Activated CD4-positive, CD25-positive, alpha-beta regulatory T cell treated with anti-CD3 and anti-CD28 coated beads, Interleukin-2, amount 50 U/mL, for 24 hours (primary cell): ENCODE measurements at places on chromosomes 12 and 14.

DNA sequence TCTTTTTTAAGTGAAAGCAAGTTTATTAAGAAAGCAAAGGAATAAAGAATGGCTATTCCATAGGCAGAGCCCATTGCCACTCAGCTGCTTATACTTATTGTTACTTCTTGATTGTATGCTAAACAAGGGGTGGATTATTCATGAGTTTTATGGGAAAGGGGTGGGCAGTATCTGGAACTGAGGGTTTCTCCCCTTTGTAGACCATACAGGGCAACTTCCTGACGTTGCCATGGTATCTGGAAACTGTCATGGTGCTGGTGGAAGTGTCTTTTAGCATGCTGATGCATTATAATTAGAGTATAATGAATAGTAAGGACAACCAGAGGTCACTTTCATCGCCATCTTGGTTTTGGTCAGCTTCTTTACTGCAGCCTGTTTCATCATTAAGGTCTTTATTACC is 66.3 kb upstream of the AMN start:
- ATAC-seq: no peak

GRCh38 chr14:67463900-67464299 is 24.6 kb downstream of the TMEM229B start:
- ATAC-seq: no peak

DNA sequence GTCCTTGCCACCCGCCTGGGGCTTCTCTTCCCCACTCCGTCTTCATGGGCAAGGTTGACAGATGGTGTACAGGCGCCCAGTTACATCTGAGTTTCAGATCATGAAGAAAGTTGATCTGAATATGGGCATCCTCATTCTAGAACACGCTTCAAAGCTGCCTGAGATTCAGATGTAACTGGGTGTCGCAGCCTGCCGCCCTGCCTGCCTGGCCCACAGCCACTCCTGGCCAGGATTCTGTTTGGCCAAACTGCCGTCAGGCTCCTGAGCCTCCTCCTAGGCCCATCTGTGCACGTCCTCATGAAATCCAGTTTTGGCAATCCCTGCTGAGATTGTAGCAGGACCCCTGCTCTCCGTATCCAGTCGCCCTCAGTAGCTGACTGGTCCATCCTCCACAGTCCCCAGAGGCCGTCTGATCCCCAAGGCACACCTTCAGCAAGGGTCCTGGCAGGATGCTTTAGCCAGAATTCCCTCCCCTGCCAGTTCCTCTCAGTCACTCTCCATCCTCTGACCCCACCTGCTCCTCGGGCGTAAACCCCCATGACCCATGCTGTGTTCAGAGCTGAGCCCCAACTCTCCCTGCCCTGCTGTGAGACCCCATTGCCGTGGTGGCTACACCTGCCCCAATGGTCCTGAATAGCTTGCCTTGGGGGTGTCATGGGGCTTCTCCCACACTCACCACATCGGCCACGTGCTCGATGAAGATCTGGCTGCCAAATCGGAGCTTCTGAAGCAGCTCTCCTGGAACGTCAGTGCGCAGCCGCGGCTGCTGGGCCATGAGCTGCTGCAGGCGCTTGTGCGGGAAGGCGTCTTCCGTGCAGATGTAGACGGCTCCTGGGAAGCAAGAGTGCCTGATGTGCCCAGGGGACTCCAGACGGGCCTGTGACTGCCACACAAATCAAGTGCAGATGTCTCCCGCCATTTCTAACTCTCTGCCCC is 12.5 kb downstream of the XRCC3 start:
- ATAC-seq: no peak

- ATAC-seq: no peak
Observed at GRCh38 chr12:50203691-50204090, 36.5 kb upstream of the CERS5 start.

GRCh38 chr14:54478636-54479215 is 10.1 kb downstream of the GMFB start:
- no peak for ATAC-seq

GRCh38 chr12:67426067-67426466 is 156.9 kb downstream of the CAND1 start:
- no peak for ATAC-seq

DNA sequence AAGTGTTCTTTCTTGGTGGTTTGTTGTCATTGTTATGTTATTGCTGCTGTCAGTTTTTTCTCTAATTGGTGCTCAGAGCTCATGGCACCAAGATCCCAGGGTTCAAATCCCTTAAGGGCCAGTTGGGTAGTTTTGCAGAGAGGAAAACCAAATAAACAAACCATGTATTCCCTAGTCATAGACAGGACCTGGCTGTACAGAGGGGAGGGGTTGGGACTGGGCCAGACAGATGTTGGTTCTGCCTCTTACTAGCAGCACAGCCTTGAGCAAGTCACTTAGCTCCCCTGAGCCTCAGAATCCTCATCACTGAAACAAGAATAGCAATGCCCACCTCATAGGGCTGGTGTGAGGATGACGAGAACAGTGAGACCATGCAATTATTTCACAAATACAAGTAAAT is 53.4 kb downstream of the LTBP2 start:
- no peak for ATAC-seq

DNA sequence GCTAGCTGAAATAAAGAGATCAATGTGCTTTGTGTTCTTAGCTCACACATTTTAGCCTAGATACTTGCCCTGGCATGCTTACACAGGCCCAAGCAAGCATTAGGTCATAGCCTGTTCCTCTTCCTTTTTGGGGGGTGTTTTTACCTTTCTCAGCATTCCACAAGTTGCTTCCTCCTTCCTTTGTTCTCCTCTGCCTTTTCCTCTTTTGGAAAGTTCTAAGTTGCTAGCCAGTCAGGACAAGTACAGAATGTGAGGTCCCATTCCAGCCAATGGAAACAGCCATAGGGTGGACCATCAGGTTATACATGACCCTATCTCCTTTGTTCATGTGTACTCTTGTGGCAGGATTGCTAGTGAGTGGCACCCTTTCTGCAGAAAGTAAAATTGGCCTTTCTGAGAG is 154.9 kb downstream of the RASSF9 start:
- no peak for ATAC-seq

GRCh38 chr12:92943482-92944250 is 14.6 kb upstream of the EEA1 start:
- ATAC-seq: no peak

- ATAC-seq: no peak
Observed at GRCh38 chr12:4383304-4383865, 3.9 kb upstream of the FGF23 start.

DNA sequence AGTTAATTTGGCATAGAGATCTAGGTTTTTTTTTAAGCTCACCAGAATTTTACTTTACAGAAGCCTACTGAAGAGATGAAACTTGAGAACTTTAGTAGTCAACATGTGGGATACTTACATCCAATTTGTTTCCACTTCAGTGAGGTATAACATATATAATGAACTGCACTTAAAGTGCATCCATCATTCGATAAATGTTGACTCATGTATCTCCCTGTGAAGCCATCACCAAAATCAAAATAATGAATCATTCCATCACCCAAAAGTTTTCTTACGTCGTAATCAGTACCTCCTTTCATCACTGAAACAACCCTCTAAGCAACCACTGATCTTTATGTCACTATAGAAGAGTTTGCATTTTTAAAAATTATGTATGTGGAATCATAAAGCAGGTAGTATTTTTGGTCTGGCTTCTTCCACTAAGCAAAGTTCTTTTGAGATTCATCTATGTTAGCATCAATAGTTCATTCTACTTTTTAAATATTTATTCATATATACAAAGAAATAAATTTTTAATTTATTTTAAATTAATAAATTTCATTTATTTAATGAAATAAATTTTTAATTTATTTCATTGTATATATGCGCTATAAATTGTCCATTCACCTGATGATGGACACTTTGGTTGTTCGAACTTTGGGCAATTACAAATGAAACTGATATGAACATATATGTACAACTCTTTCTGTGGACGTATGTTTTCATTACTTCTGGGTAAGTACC is 2.0 kb upstream of the CPNE8 start:
- ATAC-seq: peak; percentile 9

- ATAC-seq: peak; percentile 87
Observed at GRCh38 chr14:54617467-54617866, 50.5 kb downstream of the SAMD4A start.

- peak; percentile 72 for ATAC-seq
Observed at GRCh38 chr12:91851741-91852477, 293.7 kb downstream of the BTG1 start.

GRCh38 chr12:45415393-45415817 is 199.5 kb downstream of the ANO6 start:
- ATAC-seq: peak; percentile 97

DNA sequence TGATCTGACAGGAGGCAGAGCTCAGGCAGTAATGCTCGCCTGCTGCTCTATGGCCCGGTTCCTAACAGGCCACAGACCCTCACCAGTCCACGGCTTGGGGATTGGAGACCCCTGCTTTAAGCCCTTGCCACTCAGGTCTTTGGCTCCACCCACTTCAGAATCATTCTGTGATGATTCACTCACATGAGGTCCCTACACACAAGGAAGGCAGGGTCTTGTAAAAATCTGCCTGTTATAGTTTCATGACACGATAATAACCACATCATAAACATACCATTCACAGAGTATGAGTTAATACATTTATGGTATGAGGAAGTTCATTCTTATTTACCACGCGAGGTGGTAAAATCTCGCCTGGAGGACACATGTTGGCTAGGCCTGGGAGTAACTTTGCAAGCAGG is 29.0 kb upstream of the MAX start:
- peak; percentile 43 for ATAC-seq

DNA sequence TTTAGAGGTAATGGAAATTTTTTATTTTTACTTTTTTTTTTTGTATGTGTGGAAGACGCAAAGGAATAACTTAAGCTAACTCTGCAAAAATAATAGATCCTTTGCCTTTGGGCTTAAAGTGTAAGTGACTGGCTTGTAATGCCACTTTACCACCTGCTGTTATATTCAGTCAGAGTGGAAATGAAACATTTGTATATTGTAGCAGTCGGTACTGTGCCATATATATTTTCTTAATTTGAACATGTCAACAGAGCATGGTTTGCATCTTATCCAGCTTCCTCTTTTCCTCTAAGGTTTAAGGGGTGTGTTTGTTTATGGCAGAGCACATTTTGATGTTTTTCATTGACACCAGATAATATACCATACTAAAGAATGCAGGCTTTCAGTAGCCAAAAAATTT is 176.6 kb downstream of the TRHDE start:
- ATAC-seq: no peak

GRCh38 chr12:31631809-31632208 is 27.7 kb upstream of the ETFBKMT start:
- ATAC-seq: no peak

DNA sequence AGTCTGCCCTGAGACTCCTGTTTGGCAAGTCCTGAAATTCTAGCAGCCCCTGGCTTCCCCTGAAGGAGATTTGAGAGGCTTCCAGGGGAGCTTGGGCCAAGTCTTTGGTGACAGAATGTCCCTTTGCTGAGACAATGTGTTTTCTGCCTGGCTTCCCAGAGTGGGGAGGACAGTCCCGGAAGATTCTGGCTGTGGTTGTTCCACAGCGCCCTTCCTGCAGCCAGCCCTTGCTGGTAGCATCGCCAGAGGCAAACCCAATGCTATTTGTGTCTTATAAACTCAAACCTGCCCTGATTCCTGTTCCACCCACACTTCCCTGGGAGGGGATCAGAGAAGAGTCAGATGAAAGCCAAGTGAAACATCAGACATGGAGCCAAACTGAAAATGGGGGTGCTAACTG is 56.4 kb upstream of the OAS1 start:
- no peak for ATAC-seq

DNA sequence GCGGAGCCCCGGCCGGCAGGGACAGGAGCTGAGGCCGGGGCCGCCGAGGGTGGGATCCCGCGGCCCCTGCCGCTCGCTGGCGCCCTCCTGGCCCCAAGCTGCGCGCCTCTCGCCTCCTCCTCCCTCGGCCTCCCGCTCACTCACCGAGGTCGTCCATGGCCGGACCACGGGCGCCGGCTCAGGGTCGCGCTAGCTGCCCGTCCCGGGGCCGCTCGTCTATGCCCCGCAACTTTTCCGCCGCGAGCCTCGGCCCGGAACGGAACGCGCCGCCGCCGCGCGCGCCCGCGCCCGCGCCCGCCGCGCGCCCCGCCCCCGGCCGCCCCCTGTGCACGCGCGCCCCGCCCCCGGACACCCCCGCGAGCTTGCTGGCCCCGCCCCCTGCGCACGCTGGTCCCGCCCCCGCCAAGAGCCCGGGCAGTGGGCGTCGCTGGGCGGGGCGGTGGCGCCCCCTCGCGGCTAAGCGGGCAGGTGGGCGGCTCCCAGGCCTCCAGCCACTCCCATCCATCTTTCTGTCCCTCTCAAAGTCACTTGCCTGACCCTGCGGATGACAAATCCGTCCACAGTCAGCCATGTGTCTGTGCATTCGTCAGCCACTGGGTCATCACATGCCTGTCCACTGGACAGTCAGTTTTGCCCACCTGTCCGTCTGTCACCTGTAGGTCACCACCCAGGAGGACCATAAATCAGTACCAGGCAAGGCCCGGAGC is at the start of gene PXN:
Gene PXN (minus strand): TSS at position 258 of the 707 bp plus-strand sequence. CDS start 101 bp downstream, at position 157.
- peak; percentile 85 for ATAC-seq

- ATAC-seq: no peak
Observed at GRCh38 chr12:90322006-90322405, 613.4 kb upstream of the ATP2B1 start.

DNA sequence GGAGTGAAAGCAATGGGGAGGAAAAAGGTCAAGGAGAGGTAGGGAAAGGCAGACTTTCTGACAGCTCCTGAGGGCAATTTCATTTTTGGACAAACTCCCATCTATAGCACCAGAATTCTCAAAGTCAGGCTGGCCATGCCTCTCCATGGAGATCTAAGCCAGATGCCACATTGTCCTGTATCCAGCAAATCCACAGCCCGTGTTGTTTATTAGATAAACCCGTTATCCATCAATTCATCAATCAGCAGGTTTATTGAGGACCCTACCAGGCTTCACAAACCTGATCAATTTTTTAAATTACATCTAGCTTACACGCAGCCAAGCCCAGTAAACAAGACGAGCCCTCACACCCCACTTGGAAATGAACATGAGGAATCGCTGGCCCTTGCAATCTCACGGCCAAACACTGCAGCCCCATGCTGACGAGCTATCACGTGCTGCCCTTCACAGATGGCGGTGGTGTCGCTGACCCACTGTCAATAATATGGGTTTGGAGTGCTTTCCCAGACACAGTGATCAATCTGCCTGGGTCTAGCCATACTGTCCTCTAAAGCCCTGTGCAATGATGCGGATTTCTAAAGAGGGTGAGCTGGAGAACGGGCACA is 332.9 kb downstream of the DPF3 start:
- ATAC-seq: no peak

DNA sequence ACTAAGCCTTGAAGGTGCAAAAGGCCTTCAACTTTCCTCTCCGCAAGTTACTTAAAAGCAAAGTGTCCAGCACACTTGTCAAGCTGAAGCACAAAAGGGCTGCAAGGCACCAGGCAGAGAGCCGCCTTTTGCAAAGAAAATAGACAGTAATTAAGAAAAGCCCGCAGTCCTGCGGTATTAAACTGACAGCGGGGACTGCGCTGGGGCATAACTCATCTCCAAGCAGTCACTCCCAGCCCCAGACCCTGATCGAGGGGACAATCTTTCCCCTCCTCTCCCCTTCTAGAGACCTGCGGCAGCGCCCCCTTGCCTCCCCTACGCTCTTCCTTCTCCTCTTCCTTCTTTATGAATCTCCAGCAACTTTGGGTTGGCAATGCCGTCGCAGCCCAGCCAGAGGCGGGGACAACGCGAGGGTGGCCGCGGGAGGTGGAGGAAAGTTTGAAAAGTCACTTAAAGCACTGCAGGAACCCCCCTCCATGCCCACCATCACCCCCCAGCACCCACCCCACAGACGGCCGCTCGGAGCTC is 200.9 kb upstream of the CAND1 start:
- ATAC-seq: no peak
